ENCODE measurements at places on chromosomes 13 and 19. TPM values are rescaled to one million over a fixed set of nuclear protein-coding genes. Genes with fewer than 3 reads are reported as not detected.
A peak's percentile ranks its signal among the peaks of the same experiment; 100 is the strongest.

The CYP2A7 gene
- not detected for total RNA-seq

The DCLK1 gene
- 6.3 TPM for total RNA-seq

The KIR2DL1 gene
- total RNA-seq = not detected

The ZNF546 gene
- 15.7 TPM for total RNA-seq

The PNMA8A gene
- total RNA-seq = 8.9 TPM

The TEX26 gene
- 0.26 TPM for total RNA-seq

The CHAMP1 gene
- 14.5 TPM for total RNA-seq

The PPP1R37 gene
- 34.4 TPM for total RNA-seq

The GNG7 gene
- total RNA-seq = 0.83 TPM

The ADGRE3 gene
- total RNA-seq = not detected

The CPAMD8 gene
- 0.51 TPM for total RNA-seq

The PGLYRP2 gene
- total RNA-seq = not detected

The CALR3 gene
- not detected for total RNA-seq

The LHB gene
- total RNA-seq = not detected

The PRX gene
- total RNA-seq = 3.6 TPM

DNA sequence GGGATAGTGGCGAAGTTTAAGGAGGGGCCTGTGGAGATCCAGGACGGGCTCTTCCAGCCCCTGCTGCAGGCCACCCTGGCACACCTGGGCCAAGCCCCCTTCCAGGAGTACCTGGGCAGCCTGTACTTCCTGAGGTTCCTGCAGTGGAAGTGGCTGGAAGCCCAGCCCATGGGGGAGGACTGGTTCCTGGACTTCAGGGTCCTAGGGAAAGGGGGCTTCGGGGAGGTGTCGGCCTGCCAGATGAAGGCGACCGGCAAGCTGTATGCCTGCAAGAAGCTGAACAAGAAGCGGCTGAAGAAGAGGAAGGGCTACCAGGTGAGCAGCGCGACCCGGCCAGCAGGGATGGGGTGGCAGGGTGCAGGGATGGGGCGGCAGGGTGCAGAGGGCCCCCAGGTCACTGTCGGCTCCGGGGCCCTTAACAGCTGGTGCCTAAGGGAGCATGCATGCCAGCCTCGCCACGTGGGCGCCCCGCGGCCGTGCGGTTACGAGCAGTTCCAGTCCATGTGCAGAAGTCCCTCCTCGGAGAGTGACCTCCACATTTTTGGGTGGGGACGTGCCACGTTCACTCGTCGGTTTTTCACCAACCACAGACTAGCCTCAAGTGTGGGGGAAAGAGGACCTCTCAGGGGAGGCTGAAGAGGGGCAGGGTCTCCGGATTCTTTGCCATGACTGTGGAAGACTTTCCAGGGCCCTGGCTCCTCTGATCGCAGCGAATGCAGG lies 912 bp downstream of the GRK1 start:
- no peak for DNase-seq

- DNase-seq = no peak
These were observed 12.1 kb downstream of the ONECUT3 start for GRCh38 chr19:1765232-1765903.

DNA sequence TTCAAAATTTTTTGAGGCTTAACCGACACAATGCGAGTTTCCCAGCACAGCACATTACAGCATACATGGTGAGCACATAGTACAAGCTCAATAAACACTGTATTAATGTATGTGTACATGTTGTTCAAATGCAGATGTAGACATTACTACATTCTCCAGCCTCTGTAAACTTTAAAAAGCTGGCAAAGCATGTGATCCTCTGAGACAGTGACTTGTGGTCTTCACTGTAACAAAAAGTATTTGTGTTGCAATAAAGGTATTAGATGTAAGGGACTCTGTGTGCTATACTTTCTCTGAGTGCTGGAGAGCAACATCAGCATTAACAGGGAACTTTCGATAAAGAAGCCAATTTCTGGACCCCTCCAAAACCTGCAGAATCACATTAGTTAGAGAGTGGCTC lies 46.4 kb upstream of the ZNF254 start:
- DNase-seq = no peak

- no peak for DNase-seq
These were observed 599 bp downstream of the OLFM2 start for GRCh38 chr19:9935506-9936325.

- no peak for DNase-seq
These were observed 490.0 kb downstream of the GPC6 start for GRCh38 chr13:93716623-93717022.

GRCh38 chr19:39970425-39970674 lies 615 bp upstream of the PSMC4 start:
- no peak for DNase-seq

GRCh38 chr19:9981406-9982260 lies 28.7 kb downstream of the COL5A3 start:
- DNase-seq = no peak

GRCh38 chr13:24129914-24130774 lies 30.4 kb upstream of the SPATA13 start:
- peak; percentile 28 for DNase-seq

DNA sequence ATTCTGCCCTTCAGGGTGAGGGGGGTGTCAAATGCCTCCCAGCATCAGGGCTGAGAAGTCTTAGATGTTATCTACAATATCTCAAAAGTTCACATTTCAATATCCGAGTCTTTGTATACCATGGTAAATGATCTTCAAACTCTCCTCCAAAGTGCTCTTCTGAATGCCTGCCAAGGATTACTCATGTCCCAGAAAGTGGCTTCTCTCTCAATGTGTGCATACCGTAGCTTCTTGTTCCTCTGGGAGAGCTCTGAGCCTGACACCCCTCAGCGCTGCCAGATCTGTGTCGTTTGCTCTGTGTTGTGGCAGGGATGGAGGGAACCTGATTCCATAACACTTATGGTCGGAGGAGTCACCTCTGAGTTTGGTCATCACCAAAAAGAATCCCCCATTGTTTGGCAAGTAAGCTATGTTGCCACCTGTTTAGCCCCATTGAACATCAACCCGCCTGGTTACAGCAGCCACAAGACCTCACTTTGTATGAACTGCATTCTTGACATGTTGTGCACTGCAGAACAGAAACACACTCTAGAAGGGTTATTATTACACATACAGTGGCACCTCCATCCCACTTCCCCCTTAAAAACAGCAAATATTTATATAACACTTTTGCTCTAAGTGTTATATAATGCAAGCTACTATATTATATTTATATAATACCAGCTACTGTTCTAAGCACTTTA lies 163.1 kb upstream of the MIR17HG start:
- DNase-seq = peak; percentile 28

DNA sequence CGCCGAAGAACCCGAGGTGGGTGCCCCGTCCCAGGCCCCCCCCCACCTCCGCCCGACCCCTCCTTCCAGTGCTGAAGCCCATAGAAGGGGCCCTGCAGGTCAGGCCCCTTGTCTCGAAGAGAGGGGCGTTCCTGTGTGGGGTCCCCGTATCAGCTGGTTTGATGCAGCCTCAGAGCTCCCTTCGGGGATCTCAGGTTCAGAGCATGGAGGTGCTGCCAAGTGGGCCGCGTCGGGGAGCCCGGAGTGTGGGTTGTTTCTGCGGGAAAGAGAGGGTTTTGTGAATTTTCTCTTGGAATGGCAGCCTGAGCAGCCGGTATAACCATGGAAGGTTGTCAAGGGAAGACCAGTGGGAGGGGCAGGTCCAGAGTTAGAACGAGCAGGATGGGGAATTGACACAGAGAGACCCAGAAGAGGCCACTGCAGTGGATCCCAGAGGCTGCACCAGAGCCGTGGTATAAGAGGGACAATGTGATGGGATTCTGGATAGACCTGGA lies 384 bp downstream of the TRAPPC2B start:
- peak; percentile 12 for DNase-seq

DNA sequence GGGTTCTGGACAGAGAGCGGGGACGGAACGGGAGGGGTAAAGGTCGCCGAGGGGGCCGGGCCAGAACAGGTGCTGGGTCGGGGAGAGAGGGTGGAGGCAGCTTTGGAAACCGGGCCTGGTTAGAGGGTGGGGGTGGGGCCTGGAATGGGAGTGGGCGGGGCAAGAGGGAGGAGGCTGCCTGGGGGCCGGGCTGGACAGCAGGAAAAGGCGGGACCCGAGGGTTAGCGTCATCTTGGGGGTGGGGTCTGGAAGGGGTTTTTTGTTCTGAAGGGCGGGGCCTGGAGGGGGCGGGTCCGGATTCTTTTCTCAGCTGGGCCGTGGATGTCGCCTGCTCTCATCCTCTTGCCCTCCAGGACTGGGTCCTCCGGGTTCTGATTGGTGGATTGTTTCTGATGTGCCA lies 4.3 kb upstream of the ZNF813 start:
- peak; percentile 43 for DNase-seq

- DNase-seq = no peak
These were observed 60.9 kb downstream of the ACSBG2 start for GRCh38 chr19:6196361-6196760.

DNA sequence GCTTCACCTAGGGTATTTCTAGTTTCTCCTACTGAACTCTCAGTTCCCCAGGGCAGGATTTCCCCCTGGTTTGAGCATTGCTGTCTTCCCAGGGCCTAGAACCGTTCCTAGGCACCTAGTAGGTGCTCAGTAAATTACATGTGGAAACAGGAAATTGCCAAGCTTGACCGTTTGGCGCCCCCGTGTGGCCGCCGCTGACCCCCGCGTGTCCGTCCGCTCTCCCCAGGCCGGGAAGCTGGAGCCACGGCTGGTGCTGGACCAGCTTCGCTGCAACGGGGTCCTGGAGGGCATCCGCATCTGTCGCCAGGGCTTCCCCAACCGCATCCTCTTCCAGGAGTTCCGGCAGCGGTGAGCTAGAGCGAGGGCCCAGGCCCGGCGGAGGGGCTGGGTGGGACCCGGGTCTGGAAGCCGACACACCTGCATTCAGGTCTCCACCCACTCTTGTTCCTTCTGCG lies 55.5 kb downstream of the MYH14 start:
- no peak for DNase-seq

DNA sequence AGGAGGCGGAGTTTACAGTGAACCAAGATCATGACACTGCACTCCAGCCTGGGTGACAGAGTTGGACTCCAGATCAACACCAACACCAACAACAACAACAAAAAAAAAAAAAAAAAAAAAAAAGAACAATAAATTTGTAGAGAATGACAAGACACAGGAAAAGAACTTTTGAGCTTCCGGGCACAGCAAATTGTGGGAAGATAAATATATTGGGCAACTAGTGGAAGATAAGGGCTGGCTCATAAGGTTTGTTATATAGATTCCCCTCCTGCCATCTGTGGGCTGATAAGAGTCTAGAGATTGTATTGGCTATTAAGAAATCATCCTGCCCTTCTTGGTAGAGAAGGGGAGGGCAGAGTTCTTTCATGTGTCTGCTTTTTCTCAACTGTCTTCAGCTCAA lies 33.1 kb upstream of the CYP2S1 start:
- DNase-seq = no peak

GRCh38 chr13:75661443-75661842 lies 25.3 kb downstream of the LMO7 start:
- no peak for DNase-seq

DNA sequence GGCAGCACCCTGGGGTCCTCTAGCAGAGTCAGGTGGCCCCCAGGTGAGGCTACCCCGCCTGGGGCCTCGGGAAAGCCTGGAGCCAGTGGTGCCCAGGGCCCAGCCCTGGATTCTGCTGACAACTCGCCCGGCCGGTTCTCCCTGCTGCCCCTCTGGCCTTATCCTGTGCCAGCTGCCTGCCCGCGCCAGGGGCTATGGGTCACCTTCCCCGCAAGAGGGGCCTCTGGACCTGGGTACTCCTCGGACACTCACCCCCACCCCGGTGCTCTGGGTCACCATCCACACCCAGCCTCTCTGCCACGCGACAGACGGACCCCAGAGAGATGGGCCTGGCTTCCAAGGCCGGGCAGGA lies 24.0 kb downstream of the ZBTB7A start:
- no peak for DNase-seq

DNA sequence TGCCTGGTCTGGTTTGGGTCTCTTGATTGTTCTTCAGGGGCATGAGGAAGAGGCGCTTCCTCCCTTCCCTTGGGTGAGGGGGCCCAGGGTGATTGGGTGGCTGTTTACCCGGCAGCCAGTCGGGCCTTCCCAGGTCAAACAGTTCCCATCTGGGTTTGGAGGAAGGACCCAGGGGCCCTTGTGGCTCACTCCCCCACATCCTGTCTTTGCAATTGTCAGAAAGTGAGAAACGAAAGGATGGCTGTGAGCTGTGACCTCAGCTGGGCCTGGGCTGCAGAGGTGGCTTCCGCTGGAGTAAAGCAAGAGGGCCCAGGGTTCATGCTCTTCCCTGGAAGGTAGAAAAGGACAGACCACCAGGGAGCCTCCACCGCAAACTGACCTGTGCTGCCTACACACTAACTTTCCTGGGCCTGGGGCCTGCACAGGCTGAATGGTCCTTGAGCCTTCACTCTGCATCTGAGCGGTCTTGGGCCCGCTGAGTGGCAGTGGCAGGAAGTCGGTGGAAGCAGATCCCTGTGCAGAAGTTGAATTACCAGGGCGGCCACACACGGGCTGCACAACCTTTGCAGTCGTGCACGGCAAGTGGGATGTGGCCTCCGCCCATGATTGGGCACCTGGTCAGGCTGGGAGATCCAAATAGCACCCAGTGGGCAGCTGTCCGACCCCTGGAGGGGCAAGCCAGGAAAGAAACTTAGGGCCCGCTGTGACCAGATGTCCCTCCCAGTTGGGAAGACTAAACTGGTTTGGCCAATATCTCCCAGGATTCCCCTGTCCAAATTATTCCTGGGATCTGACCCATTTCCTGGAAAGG lies 5.3 kb upstream of the CD79A start:
- no peak for DNase-seq

DNA sequence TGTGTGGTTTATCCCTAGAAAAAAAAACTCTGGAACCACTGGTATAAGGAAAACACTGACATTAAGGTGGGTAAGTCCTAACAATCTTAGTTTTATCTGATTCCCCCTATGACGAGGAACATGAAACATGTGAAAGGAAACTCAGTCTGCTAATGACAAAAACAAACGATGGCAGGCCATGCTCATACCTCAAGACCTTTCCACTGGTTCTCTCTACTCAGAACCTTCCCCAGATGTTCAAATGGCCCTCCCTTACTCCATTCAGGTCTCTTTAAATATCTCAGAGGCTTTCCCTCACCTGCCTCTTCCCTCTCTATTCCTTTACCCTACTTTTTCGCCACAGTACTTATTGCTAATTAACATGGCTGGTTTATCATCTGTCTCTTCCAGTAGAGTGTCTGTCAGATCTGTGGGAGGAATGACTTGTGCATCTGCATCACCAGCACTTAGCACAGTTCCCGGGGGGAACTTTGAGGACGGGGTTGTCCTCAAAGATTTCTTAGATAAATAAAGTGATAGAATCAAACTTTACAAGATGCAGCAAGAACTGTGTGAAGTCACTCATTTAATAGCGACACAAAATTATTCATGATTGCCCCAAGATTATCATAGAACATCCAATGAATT lies 1.5 kb downstream of the TUBGCP3 start:
- DNase-seq = no peak

Data from fibroblast of lung (primary cell).